Cortex of kidney (tissue), 1 donor: ENCODE measurements at places on chromosomes 5 and 9.

DNA sequence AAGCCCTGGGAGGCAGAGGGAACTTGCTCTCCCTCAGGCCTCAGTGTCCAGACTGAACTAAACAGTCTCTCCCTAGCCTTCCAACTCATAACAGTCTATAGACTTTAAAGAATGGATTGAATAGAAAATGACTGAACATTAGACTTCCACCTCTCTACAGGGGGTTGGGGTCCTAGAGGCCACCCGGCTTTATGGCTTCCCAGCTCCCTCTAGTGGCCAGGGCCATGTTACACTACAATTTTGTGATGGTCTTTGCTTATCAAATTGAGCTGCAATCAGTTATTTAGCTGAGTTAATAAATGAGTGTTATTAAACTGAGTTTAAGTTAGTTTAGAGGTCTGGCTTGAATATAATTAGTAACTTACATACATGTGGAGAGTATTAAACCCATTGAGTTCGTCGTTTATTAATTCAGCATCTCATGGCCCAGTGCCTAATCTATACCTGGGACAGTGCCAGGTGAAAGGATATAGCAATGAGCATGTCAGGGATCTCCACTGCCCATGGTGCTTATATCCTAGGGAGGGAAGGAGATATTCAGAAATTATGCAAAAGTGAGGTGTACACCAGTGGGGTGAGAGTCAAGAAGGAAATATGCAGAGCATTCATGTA, 105.2 kb downstream of the SH3TC2 start:
- DNase-seq, result no peak

DNA sequence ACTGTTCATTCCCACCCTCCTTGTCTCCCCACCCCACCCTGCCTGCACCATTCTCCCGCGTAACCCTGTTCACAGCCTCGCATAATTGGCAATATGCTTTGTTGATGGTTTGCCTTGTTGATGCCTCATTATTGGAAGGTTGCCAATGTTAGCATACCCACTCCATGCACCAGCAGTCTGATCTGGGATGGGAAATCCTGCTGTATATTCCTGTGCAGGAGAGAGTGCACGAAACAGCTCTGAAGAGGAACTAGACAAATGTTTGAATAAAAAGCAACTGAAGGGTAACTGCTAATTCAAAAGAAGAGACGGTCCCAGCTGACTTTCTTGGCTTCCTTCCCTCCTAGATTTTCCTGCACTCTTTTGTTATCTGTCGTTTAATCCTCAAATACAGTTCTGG, 271.7 kb upstream of the TLE4 start:
- no peak for DNase-seq

GRCh38 chr9:72129271-72130156, 19.7 kb upstream of the GDA start:
- DNase-seq, result no peak

- no peak for DNase-seq
These were observed 10.4 kb upstream of the GLIPR2 start for GRCh38 chr9:36126016-36126730.

GRCh38 chr9:99350461-99350860, 128.4 kb downstream of the SEC61B start:
- DNase-seq, result no peak

DNA sequence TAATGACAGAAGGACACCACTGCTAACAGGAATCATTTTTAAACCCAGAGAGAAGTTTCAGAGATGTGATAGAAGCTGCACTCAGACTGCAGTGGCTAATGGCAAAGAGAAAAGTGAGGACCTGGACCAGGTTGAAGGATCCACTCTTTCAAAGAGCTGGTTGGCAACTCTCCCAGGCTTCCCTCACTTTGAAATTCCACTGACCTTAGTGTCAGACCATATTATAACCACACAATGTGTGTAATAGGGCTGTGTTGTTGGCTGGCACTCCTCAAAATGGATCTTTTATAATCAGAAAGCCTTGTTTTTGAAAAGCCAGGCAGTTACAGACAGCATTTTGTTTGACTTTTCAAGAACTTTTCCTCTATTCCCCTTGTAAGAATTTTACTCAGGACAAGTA, 280.7 kb downstream of the PRELID2 start:
- DNase-seq, result no peak

GRCh38 chr9:2723376-2724065, 6.2 kb downstream of the KCNV2 start:
- DNase-seq, result no peak

- DNase-seq, result no peak
These were observed 26.0 kb downstream of the MRPL22 start for GRCh38 chr5:154966874-154967273.

DNA sequence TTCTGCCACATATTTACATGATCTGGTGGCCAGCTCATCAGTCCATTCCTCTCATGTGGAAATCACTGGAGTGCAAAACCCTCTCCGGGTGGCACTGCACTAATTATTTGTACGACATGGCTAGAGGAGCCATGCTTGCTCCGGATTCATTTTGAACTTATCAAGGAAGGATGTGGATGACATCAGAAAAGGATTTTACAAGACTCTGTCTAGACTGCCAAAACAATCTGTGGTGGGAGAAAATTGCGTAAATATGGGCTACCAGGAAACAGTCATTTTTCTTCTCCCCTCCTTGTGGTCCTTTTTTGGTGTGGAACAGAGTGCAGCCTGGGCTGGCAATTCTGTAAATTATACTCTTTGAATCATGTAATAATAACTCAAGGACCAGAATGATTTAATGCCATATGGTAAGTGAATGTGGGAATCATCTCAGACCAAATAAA, 123.4 kb upstream of the IFNE start:
- DNase-seq, result no peak

GRCh38 chr9:4721736-4722135, 19.3 kb downstream of the AK3 start:
- no peak for DNase-seq

DNA sequence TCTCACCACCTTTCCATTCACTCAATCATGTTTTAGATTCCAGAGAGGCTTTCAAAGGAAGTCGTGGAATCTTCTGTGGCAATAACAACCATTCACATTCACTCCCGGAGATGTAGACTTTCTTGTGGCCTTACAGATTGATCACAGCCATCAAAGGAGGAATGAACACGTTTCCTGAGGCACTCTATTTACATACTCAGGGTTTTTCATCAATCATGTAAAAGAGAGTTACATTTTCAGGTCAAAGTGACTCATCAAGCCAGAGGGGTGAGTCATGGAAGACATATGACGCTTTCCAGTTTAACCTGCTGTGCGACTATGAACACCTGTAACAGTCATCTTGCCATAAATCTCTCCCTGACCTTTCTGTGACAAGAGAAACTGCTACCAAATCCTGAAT, 39.3 kb upstream of the RAD23B start:
- no peak for DNase-seq

DNA sequence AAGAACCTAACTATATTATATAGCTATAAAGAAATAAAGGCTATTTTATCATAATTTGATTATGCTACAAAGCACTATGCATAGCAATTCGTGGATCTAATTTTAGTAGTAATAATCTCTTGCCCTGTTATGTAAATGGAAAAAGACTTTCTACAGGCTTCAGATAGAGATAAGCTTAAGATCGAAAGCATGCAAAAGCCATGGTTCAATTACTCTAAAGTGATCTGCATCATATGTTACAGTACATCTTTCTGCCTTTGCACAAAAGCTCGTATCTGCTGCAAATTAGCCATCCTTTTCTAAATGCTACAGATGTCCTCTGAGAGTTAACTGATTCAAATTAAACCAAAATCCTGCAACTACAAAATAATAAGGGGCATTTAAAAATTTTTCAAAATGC, 234.8 kb upstream of the TMEM161B start:
- no peak for DNase-seq

GRCh38 chr9:128712451-128713410, 10.4 kb downstream of the PKN3 start:
- DNase-seq, result no peak

GRCh38 chr5:134124289-134125038, 10.0 kb downstream of the TCF7 start:
- no peak for DNase-seq

GRCh38 chr5:160369990-160370712, at the start of gene C1QTNF2:
C1QTNF2 (minus strand) TSS chr5:160370626; CDS start chr5:160355011, 15,615 bp downstream.
- no peak for DNase-seq

DNA sequence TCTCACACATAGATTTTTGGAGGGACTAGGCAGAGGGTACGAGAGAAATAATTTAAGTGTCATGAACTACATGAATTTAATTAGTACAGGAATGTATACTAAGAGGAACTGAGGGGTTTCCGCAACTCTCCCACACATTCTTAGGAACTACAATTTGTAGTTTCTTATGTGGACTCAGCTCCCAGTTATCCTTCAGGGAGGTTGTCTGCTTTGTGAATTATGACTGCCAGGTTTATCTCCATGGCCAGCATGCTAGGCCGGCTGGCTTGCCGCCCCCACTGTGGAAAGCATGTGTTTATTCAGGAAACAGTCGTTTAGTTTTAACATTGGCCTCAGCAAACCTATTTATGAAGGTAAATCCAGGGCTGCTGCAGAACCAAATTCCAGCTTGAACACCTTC, 415.0 kb downstream of the KCTD16 start:
- DNase-seq, result no peak

GRCh38 chr5:50995285-50995942, 329.0 kb downstream of the PARP8 start:
- no peak for DNase-seq

- no peak for DNase-seq
These were observed 123.3 kb upstream of the DPYSL3 start for GRCh38 chr5:147633173-147633572.

- no peak for DNase-seq
These were observed 46.0 kb downstream of the HMCN2 start for GRCh38 chr9:130311408-130312140.

GRCh38 chr5:142095035-142095434, 13.5 kb upstream of the NDFIP1 start:
- no peak for DNase-seq

GRCh38 chr9:121277518-121278295, 9.7 kb downstream of the GSN start:
- no peak for DNase-seq

DNA sequence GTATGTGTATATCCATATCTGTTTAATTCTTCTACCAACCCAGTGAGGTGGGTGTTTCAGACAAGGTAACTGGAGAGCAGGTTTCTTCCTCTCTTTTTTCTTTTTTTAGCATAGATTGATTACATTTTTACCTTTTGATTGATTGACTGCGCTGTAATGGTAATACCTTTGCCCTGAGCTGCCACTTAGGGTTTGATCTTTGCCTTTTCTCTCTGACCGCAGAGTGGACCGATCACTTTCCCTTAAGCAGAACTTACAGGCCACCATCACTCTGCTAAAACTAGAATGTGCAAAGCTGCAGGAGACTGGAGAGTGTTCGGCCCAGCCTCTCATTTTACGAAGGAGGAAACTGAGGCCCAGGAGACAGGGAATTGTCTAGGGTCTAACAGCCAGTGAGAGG, 38.0 kb downstream of the RCL1 start:
- DNase-seq, result no peak

GRCh38 chr5:133652951-133653759, 40.8 kb upstream of the FSTL4 start:
- no peak for DNase-seq

GRCh38 chr9:118362123-118362522, 657.9 kb downstream of the TLR4 start:
- DNase-seq, result no peak

DNA sequence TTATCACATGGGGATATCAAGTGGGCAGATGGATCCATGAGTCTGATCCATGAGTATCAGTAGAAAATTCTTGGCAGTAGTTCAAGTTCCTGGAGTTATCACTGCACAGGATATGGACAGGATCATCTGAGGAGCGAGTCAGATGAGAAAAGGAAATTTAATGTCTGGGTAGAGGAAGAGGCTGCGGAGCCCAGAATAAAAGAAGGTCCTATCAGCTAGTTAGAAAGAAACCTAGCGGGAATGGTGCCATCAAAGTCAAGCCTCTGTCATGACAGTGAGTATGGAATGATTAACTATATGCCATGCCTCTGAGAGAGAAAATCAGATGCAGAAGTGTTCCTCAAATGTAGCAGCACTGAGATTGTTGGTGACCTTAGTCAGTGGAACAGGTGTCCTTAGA, 248.1 kb downstream of the PIK3R1 start:
- DNase-seq, result no peak

- DNase-seq, result no peak
These were observed 58.3 kb upstream of the MAP3K1 start for GRCh38 chr5:56757077-56757476.

- DNase-seq, result no peak
These were observed 175.8 kb upstream of the PLCXD3 start for GRCh38 chr5:41686191-41686590.

- no peak for DNase-seq
These were observed 81.0 kb upstream of the ZBTB43 start for GRCh38 chr9:126723807-126724172.
